ENCODE measurements at places on chromosomes 7 and 10.

DNA sequence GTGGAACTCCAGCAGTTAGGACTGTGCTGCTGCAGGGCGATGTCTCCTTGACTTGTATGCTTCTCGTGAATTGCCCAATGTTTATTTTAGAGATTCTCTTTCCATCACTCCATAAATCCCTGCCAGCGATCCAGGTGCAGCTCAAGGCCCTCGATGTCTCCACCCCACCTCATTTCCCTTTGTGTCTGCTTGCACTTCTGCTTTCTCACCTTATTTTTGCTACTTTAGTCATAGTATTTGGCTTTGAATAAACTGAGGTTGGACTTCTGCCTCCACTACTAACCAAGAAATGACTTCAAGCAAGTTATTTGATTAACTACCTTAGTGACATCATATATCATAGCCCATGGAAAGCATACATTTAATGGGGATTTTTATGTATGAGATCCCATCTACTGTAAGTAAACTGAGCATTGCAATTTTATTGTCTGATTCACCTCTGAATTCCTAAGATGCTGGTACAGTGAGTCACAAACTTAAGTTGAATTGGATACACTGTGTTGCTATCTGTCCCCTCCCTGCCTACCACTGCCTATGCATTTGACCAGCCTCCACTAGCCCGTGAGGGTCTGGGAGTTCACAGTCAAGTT is 255.8 kb downstream of the ABCA13 start:
- no peak for DNase-seq

DNA sequence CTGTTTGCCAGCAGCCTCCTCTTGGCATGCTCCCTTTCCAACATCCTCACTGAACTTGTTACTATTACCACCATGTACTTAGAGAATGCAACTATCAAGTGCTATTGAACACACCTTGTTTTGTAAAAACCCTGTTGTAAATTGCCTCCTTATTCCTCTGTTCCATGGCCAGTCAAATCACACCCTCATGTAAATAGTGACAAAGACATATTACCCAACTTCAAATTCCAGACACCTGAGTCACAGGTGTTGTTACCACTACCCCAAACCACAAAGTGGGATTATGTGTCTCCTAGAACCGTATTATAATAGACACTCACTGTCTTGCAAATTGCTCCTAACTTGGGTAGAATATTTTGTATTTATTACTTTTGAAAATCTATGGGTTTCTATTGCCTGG is 263.2 kb upstream of the C7orf33 start:
- no peak for DNase-seq

GRCh38 chr10:26944261-26944882 is 83.6 kb upstream of the ABI1 start:
- DNase-seq: no peak

GRCh38 chr10:131196176-131196885 is 115.2 kb downstream of the TCERG1L start:
- no peak for DNase-seq

DNA sequence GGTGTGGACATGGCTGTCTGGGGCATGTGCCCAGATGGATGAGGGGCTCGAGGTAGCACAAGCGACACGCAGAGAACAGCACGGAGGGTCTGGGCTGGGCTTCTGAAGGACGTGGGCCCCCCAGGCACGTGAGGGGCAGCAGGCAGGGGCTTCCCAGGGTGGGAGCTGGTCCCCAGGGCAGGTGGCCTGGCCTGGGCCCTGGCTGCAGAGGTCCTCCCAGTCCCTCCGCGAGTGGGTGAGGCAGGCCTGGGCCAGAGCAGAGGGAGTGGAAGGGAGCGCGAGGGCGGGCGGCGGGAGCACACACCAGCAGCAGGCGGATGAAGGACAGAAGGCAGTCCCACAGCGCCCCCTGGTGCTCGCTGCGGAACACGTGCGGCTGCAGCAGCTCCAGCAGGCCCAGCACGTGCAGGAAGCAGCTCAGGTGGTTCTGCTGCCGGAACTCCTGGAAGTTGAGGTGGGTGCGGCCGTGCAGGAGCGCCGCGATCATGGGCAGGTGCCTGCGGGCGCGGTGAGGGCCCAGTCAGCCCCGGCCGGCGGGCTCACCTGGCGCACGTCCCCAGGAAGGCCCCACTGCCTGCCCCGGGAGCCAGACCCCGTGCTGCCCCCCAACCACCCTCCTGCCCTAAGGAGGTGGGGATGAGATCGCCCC is 14.7 kb upstream of the MICALL2 start:
- DNase-seq: peak; percentile 83

DNA sequence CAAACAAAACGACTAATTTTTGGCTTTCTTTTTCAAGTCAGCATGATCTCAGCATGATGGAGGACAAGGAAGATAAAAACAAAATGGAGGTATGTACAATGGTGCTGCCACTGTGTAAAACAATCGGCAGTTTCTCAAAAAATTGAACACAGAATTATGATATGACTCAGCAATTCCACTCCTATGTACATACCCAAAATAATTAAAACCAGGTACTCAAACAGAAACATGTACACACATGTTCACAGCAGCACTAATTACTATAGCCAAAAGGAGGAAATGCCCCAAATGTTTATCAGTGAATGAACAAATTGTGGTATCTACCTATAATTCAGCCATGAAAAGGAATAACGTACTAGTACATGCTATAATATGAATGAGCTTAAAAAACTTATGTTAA is 29.9 kb downstream of the SNX13 start:
- no peak for DNase-seq

- no peak for DNase-seq
Measured at GRCh38 chr10:30743586-30743985, 114.0 kb upstream of the LYZL2 start.

GRCh38 chr7:94160719-94161435 is 156.7 kb upstream of the BET1 start:
- no peak for DNase-seq

DNA sequence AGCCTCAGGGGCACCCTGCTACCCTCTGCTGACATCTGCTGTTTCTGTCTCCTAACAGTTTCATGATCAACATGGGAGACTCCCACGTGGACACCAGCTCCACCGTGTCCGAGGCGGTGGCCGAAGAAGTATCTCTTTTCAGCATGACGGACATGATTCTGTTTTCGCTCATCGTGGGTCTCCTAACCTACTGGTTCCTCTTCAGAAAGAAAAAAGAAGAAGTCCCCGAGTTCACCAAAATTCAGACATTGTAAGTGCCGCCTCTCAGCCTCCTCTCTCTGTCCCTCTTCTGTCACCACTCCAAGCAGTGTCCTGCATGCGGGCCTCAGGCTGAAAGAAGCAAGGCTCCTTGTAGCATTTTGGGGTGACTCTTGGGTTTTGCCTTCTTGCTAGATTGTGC is 39.0 kb downstream of the POR start:
- DNase-seq: no peak

GRCh38 chr10:71276873-71277272 is 42.2 kb upstream of the SLC29A3 start:
- no peak for DNase-seq

Data from uterus (tissue), 4 donors.